Stimulated activated CD4-positive, alpha-beta T cell treated with anti-CD3 and anti-CD28 coated beads, Interleukin-2, amount 100 ng/mL, for 48 hours (primary cell): ENCODE measurements at places on chromosomes 2 and 18.

- DNase-seq, result no peak
These were observed 369.6 kb downstream of the FBXO15 start for GRCh38 chr18:73778032-73778359.

GRCh38 chr2:205055251-205055650 lies 510.0 kb downstream of the PARD3B start:
- DNase-seq, result no peak

DNA sequence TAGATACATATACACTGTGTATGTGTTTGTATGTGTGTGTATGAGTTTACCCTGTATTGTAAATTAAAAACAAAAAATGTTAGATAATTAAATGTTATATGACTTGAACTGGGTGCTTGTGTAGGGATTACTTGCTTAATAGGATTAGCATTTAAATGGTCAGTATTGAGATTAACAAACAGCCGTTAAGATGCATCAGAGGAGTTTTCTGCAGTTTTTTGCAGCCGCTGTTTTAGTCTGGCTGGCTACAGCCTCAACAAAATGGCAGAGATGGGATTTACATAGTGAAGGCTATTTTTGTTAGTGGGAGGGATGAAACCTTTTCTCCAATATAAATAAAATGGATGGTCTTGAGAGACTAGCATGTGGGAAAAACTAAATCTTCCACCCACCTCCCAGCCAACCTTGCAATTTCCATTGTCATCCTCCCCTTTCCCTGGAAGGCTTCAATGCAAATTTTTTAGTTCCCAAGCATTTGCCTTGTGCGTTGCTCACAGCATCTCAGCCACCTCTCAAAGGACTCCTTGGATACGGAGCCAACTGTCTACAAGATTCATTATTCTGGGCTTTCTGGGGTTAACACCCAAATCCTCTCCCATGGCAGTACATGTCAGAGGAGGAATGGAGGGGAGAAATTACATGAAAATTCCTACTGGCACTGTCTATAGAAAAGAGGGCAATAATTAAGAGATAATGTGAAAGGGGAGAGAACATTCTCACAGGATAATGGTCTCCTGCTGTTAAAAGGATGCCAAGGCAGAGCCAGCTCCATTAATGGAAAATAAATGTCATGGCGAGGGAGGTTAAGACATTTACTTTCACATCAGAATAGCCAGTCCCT lies 351.9 kb downstream of the CDH2 start:
- no peak for DNase-seq

- no peak for DNase-seq
These were observed 379.1 kb upstream of the ATP5MC3 start for GRCh38 chr2:175560521-175561169.

DNA sequence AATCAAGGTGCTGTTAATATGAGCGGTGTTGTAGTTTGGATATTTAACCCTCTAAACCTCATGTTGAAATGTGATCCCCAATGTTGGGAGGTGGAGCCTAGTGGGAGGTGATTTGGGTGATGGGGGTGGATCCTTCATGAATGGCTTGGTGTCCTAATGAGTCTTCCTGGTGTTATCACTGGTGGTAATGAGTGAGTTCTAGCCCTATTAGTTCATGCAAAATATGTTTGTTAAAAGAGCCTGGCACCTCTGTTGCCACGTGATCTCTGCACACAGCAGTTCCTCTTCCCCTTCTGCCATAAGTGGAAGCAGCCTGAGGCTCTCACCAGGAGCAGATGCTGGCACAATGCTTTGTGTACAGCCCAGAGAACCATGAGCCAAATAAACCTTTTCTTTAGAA lies 158.4 kb downstream of the FMNL2 start:
- DNase-seq, result no peak

DNA sequence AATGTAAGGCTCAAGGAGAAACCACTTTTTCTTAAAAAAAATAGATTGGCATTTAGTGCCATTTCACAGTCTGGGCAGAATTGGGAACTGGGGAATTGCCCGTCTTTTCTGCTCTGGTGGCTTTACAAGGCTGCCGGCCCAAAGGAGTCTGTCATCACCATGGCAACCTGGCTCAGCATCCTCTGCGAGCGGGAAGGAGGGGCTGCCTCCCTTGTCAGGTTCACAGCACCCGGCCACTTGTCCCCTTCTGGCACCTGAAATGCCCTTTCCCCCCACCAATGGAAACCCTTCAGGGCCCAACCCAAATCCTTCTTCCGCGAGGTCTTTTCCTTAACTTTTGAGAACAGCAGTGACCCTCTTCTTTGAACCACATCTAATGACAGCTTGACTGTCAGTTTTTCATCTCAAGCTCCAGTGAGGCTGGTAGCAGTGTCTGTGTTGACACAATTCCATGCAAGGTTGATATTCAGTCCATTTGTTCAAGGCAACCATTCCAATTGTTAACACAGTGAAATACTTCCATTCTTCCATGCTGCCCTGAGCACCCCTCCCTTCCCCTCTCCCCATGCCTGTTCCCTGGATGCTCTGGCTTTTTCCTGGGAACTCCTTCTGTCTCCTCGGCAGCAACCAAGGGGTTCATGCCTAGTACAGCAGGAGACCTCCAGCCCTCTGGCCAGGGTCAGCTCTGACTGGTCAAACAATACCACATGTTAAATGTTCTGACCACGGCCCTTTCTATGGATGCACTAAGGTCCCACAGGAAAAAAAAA lies 79.6 kb downstream of the DNER start:
- no peak for DNase-seq

GRCh38 chr2:162198239-162198638 lies 45.0 kb downstream of the FAP start:
- DNase-seq, result no peak

DNA sequence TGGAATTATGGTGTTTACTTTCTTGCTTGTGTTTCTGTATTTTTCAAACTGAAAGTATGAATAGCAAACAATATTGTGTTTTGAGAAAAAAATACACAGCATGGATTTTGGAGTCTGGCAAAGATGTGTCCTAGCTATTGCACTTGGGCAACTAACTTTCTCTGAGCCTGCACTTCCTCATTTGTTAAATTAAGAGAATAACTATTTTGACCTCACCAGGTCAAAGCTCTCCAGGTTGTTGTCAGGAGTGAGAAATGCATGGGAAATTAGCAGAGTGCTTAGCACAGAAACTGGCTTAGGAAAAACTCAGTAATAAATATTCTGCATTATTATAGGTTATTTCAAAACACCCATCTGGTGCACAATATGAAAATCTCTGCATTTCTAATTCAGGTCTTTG lies 28.2 kb downstream of the LYPD1 start:
- no peak for DNase-seq

GRCh38 chr2:76316691-76317090 lies 606.0 kb upstream of the GCFC2 start:
- no peak for DNase-seq

DNA sequence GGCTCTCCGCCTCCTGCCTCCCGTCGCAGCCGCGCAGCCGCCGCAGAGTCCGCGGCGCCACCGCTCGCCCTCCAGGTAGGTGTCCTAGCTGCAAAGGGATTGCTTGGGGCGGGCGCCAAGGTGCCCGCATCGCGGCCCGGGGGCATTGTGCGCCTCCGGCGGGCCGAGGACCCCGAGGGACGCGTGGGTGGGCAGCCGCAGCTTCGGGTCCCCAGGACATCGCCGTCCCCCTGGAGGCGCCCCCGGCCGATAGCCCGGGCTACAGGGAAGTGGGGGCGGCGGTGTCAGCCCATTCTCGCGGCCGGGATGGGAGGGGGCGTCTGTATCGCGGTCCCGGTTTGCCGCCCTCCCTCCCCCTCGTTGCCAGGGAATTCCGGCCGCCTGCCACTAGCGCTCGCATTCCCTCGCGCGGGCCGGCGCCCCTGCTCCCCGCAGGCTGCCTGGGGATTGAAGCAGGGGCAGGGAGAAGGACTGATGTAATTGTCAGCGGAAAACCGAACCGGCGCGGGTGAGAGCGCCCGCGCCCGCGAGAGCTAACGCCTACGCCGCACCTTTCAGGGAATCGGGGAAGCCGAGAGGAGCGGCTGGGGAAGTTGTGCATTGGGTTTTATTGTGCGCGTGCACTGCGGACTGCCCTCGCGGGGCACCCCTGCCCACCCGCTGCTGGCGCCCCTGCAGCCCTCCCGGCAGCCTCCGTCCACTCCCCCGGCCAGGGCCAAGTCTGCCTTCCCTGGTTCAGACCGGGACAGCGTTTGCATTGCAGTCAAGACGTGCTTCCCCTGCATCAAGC lies 483 bp downstream of the OSBPL6 start:
- DNase-seq, result no peak

GRCh38 chr2:27489118-27489497 lies 435 bp downstream of the IFT172 start:
- no peak for DNase-seq

GRCh38 chr18:74252039-74252395 lies 39.7 kb downstream of the CYB5A start:
- DNase-seq, result peak; percentile 13
